ENCODE measurements at places on chromosomes 2 and 18. TPM values are rescaled to one million over a fixed set of nuclear protein-coding genes. Genes with fewer than 3 reads are reported as not detected.

DNA sequence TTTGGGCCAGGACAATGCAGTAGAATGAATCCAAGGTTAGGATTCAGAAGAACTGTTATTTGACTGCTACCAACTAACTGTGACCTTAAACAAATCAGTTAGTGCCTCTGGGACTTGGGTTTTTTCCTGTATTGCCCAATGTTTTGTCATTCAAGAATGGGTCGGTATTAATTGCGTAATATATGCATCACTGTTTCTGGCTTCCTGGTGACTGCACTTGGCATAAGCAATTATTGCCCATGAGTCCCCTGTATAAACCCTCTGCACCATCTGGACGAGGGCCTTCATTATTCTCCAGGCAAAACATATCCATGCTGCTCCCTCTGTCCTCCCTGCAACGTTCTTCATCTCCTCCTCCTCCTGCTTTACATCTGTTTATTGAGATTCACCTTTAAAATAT is 255.8 kb upstream of the LRRTM1 start:
- no peak for DNase-seq

DNA sequence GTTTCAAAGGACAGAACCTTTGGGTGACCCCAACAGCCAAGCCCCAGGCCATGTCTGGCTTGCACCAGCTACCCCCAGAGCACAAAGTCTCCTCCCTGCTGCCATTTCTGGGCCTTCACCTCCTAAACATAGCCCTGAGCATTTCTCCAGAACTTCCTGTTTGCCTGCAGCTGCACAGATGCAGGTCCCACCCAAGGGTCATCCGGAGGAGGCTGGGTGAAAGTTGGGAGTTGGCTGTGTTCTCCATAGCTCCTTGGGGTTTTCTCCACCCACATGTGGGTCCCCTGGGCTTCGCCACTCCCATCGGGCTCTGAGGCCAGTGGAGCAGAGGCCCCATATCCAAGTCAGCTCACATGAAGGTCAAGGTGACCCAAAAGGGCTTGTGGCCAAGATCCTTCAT is 4.3 kb downstream of the TNP1 start:
- no peak for DNase-seq

GRCh38 chr2:218300141-218300540 is 7.8 kb upstream of the TMBIM1 start:
- DNase-seq = no peak

- DNase-seq = no peak
Measured at GRCh38 chr2:176582990-176583481, 313.8 kb downstream of the MTX2 start.

DNA sequence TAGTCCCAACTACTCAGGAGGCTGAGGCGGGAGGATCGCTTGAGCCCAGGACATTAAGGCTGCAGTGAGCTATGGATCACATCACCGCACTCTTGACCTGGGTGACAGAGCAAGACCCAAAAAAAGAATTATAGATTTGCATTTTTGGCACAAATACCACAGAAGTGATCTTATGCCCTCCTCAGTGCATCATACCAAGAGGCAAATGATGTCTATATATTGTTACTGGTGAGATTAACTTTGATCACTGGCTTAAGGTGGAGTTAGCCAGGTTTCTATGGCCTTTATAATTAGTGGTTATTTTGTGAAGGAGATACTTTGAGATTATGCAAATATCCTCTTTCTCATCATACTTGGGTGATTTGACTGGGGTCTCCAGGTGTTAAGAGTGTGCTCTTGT is 22.1 kb upstream of the CATIP start:
- DNase-seq = no peak

- no peak for DNase-seq
Measured at GRCh38 chr2:86621280-86621943, 2.3 kb downstream of the RNF103 start.

DNA sequence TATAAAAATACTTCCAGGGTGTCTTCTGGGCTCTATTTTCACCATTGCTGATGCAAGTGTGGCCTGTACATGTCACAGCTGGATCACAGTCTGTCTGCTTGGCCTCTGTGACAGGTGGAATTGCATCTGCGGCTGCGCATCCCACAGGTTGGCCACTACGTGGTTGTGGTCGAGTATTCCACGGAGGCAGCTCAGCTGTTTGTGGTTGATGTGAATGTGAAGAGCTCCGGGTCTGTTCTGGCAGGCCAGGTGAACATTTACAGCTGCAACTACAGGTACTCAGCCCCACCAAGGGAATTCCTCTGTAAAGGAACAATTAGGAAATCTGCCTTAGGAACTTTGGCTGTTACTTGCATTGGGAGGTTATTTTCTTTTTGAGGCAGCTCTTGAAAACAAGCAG is 144.5 kb downstream of the LAMA3 start:
- DNase-seq = no peak

- DNase-seq = no peak
Measured at GRCh38 chr2:241804326-241805229, 4.4 kb upstream of the NEU4 start.

- no peak for DNase-seq
Measured at GRCh38 chr2:233418761-233419546, 64.7 kb downstream of the DGKD start.

GRCh38 chr2:134146161-134146560 is 107.7 kb upstream of the MGAT5 start:
- no peak for DNase-seq

DNA sequence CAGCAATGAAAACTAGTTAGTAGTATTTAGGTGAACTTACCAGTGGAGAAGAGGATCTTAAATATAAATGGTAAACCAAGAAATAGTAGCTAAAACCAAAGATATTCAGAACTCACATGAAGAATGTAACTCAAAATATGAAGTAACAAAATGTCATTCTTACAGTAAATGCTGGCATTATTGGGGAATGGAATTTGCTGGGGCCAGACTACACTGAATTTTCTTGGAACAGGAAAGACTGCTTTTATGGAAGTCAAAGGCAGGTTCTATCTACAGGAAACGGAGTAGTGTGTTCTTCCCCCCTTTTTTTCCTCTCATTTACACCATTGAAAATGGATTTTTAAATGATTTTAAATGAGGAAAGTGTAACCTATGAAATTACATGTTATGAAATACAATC is 188.7 kb downstream of the IKZF2 start:
- no peak for DNase-seq

DNA sequence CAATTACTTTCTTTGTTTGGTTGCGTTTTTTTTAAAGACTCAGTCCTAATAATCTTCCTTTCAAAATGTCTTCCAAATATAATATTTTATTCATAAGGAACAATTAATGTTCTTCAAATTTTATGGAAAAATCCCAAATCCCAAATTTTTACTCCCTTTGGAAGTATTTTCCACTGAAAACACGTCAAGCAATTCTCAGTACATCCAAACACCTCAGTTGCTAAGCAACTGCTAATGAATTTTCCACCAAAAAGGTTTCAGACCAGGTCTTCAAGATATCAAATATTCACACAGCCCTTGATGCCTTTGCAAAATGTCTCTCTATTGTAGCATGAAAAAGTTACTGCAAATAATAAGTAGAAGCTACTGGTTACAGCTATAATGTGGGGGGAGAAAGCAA is 140.1 kb downstream of the DSEL start:
- no peak for DNase-seq

DNA sequence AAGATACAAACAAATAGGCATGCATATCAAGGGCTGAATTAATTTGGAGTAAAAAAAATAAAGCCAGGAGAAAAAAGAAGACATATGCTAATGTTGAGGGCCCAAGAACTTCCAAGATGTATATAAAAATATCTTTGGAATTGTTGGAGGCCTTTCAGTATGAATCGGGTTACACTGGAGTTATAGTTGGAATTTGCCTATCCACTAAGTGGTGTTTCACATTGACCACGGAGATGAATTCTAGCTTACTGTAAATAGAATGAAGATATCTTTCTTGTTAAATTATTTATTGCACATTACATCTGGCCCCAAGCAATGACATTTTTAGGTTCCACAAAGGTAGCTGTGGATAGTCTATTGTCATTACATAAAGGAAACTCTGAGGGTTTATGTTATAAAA is 38.5 kb upstream of the TRIB2 start:
- no peak for DNase-seq

DNA sequence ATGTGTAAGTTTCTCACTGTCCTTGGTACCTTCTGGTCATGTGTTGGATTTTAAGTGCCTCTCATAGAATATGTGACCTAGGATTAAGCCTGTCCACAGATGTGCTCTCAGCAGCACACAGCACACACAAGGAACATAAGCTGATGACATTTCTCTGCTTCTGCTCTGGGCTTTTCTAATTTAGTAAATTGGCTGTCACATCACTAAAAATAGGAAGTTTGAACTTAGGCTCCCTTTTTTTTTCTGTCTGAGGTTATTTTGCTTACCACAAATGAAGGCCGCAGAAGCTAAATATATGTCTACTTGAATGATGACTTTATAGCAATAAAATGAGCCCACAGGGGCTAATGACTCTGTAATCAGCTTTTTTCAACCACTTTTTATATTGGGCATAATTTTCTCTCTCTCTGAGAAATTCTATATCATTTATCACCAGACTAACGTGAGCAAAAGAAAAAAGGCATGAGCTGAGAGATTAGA is 150.2 kb upstream of the KLHL14 start:
- DNase-seq = no peak

DNA sequence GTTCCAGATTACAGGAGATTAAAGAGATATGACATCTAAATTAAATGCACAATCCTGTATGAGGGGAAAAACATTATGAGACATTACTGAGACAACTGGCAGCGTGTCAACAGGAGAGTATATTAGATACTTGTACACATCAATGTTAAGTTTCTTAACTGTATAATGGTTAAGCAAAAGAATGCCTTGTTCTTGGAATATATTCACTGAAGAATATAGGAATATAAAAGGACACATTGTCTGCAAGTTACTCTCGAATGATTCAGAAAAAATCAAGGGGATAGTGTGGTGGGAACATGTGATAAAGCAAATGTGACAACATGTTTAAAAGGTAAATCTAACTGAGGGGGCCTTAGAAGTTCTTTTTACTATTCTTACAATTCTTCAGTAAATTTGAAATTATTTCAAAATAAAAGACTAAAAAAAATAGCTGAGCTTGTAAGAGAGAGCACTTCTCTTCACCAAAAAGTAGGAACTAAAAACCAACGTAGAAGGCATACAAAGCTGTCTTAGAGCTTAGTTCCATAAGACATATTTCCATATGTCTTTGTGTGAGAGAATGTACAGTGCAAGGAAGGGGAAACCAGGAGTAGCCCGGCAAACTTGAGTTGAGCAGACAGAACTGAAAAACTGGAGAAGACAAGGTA is 7.5 kb downstream of the WDPCP start:
- no peak for DNase-seq

DNA sequence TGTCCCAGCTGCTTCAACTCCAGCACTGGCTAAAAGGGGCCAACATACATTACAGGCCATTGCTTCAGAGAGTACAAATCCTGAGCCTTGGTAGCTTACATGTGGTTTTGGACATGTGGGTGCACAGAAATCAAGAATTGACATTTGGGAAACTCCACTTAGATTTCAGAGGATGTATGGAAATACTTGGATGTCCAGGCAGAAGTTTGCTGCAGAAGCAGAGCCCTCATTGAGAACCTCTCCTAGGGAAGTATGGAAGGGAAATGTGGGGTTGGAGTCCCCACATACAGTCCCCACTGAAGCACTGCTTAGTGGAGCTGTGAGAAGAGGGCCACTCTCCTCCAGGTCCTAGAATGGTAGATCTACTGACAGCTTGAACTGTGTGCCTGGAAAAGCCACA is 218.0 kb upstream of the CWC22 start:
- no peak for DNase-seq

GRCh38 chr2:98775146-98775986 is 44.4 kb upstream of the MGAT4A start:
- no peak for DNase-seq

DNA sequence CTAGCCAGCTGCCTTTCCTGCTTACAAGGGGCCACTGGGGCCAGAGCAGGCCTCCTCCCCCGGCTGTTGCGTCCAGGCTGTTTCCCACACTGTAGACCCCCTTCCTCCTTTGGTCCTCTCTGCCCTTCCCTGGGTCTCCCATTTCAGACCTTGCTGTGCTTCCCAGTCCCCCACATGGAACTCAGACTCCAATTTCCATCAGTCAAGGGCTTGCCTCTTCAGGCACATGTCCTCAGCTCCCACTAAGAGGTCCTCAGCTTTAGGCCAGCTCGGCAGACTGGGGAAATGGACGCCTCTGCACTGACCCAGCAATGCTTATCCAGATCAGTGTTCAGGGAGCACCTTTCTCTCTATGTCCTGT is 98.0 kb upstream of the BZW1 start:
- no peak for DNase-seq

GRCh38 chr2:156908825-156909224 is 348.7 kb upstream of the GALNT5 start:
- DNase-seq = no peak

DNA sequence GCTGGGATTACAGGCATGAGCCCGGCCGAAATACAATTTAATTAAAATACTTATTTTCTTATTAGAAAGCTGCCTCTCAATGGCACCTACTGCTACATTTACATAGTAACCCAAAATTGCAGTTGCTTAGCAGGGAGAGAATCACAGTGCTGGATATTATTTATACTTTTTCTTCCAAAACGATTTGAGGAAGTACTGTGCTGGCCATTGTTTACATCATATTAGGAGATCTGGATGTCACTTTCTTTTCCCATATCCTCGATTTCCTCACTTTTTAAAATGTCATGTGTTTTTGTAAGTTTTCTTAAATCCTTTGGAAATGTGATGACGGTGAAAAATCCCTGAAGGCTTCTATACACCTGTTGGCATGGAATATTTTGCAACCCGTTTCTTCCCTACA is 3.4 kb upstream of the SP3 start:
- DNase-seq = no peak

DNA sequence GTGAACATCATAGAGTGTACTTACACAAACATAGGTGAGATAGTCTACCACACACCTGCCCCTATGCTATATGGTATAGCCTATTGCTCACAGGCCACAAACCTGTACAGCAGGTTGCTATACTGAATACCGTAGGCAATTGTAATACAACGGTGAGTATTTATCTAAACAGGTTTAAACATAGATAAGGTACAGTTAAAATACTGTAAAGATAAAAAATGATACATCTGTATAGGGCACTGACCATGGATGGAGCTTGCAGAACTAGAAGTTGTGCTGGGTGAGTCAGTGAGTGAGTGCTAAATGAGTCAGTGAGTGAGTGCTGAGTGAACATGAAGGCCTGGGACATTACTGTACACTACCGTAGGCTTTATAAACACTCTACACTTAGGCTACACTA is 267.0 kb upstream of the HS6ST1 start:
- no peak for DNase-seq

DNA sequence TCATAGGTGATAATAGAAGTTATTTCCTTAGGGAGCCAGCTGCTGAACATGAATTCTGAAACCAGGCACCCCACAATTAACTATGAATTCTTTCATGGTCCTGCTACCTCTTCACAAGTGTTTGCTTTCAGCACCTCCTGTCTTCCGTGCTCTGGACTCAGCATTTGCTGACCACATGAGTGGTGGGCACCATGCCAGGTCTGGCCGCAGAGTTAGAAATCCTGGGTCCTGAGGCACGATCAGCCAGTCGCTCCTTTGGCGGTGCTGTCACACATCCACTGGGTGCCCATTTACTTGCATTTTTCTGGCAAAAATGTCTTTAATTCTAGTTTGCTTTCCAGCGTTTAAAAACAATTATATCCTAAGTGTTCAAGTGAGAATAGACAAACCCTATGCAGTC is 196.4 kb upstream of the PXDN start:
- DNase-seq = no peak

GRCh38 chr2:237455764-237456163 is 31.3 kb upstream of the MLPH start:
- no peak for DNase-seq

Gene PAIP2B
- total RNA-seq = 3.7 TPM

Gene ALKAL2
- 0.95 TPM for total RNA-seq

Gene KHK
- 10.6 TPM for total RNA-seq

Gene SLC40A1
- total RNA-seq = 1.6 TPM

Gene B3GNT7
- total RNA-seq = 0.07 TPM

Gene MAPK4
- total RNA-seq = not detected

Gene DSG1
- total RNA-seq = not detected

Measured in activated naive CD4-positive, alpha-beta T cell treated with anti-CD3 and anti-CD28 coated beads, Interleukin-2, amount 50 U/mL, for 72 hours (primary cell).